ENCODE measurements at places on chromosomes 1 and 21.
A peak's percentile ranks its signal among the peaks of the same experiment; 100 is the strongest.

- no peak for DNase-seq
Measured at GRCh38 chr1:33009561-33009960, 27.1 kb downstream of the AK2 start.

DNA sequence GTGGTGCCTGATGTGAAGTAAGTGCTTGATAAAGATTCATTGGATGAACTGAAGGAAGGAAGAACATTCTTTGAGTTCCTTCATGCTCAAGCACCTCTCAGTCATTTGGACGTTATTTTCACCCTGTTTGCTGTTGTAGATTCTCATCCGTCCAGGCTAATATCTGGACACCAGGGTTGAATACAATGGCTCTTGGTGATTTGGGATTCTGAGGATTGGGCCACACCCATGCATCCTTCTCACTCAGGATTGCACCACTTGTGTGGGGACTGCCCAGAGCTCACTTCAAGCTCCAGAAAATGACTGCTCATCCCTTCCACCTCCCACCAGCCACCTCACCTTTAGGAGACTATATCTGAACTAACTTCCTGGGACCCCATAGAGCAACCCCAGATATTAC is 117.1 kb upstream of the IPO9 start:
- peak; percentile 58 for DNase-seq

GRCh38 chr1:200724064-200724463 is 14.6 kb upstream of the CAMSAP2 start:
- no peak for DNase-seq

DNA sequence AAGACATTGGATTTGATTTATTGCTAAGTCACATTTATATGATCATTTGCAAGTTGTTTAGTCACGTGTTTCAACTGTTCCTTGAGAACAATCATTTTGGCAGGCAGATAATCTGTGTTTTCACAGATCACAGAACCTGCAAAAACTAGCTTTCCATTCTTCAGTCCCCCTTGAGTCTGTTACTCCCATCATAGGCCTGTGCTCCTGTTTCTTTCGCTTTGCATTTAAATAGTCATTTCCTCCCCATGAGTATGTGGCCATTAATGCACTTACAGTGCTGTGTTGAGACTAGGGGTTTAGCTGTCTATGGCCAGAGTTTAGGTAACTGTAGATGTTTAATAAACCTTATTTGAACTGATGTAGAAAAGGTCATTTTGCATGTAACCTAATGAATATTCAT is 214.5 kb downstream of the PATJ start:
- no peak for DNase-seq

DNA sequence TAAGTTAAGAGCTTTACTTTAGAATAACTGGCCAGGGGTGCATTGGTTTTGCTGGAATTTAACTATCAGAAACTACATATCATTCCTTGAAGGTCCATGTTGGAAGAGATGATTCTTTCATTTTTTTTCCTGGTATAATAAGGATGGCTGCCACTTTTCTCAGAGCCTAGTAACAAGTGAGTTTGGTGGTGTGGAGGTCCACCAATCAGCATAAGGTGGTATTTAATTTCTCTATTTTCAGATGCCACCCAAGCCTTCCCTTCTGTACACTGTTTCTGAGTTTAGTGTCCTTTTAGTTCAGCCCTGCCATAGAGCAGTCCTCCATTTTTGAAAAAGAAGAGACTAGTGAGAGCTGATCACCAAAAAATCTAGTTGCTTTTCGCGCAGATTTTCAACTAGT is 386.3 kb downstream of the USP25 start:
- DNase-seq: peak; percentile 22

DNA sequence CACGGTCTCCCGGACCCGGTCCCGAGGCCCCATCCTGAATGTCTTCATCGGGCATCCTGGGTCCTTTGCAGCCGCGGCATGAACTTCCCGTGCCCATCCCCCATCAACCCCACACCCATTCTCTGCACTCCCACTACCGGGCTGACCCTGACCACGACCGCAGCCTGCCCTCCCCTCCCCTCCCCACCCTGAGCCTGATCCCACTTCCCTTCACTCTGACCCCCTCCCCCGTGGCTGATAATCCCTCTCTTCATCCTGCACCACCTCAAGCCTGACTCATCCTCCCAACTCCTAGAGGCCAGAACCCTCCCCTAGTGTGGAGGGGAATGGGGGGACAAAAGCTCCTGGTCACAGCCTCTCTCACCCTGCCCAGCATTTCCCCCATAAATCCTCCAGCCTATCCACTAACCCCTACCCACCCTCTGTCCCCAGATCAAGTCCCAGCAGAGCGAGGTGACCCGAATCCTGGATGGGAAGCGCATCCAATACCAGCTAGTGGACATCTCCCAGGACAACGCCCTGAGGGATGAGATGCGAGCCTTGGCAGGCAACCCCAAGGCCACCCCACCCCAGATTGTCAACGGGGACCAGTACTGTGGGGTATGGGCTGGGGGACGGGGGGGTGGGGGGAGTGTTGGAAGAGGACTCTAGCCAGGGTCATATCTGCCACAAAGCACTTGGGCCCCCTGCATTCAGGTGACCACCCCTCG is 602 bp downstream of the SH3BGRL3 start:
- DNase-seq: peak; percentile 64

DNA sequence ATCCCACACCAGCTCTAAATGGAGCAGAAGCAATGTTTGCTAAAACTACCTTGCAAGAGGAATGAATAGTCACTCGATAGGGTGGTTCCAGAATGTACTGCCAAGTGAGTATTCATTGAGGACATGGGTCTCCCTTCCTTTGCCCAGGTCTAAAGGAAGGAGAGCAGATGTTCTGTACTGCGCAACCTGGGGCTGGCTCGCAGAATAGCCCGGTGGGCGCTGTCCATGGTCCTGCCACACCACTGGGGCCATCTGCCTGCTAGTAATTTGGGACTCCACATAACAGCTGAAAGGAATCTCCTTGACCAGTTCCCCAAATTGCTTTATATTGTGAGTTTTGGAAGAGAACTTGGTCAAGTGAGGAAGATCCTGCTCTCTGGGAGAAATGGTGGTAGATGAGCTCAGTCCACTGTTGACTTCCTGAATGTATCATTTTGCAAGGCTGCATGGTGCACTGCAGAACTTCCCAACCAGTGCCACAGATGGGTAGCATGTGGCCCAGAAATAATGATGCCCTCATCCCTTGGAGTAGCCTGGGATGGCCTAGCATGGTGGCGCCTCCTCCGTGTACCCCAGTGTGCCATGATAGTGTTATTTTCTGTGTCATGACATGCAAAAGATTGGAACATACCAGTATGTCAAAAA is 5.7 kb downstream of the SLC6A17 start:
- peak; percentile 74 for DNase-seq

- DNase-seq: no peak
Measured at GRCh38 chr1:87707411-87707810, 378.7 kb downstream of the LMO4 start.

DNA sequence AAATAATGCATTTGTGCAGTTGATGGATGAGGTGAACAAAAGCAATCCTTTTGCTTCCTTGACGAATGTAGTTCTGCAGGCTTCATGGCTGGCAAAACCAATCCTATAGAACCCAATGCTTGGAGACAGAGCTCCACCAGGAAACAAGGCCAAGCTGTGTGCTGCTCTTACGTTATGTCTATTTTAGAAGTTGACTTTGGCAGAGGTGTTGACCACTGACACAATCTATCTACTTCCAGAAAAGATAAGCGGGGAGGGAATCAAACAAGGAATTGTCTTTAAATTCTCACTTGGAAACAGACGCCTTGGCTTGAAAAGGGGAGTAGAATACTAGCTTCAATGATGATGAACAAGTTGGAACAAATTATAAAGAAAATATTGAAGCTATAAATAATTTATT is 211.2 kb downstream of the SETD4 start:
- no peak for DNase-seq

DNA sequence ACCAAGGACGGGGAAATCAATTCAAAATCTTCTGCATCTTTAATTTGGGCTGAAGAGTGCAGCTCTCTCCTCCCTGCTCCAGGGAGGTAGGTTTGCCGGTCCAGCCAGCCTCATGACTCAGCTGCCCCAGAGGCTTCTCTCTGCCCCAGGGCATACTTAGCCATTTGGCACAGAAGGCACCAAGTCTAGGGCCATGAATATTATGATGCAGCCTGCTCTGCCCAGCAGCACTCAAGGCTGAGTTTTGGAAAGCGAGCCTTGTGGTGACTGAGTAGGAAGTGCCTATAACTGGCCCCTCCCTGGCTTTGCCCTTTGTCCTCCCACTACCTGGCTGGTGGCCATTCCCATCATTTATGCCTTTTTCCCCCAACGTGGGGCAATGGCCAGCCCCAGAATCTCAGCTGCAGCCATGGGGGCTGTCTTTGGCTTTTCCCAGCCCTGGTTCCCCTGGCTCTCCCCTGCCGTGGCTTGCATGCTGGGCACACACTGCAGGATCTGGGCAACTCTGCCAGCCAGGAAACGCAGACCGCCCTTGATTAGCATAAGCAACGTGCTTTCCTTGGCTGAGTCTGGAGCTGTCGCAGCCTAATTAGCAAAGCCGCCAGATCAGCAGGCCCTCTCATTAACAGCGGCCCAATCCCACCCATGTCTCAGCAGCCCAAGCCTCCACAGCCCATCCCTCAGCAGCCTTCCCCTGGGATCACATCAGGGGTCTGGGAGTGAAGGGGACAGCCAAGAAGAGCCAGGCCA is 258.6 kb upstream of the TMEM51 start:
- DNase-seq: peak; percentile 5

DNA sequence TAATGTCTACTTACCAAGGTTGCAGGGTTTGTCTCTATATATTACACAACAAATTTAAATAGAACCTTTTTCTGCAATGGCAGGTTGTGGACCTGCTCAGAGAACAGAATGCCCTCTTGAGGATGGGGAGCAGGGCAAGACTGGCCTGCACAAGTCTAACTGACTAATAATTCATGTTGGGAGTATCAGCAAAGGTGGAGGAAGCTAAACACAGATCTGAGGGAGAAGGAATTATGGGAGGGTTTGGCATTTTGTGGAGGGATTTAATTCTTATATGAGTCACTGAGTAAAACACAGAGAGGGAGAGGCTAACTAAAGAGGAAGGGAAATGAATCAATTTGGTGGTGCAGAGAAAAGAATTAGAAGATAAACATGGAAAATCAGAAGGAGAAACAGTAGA is 40.0 kb downstream of the CLDN17 start:
- no peak for DNase-seq

GRCh38 chr1:31101147-31101502 is 35.6 kb upstream of the PUM1 start:
- DNase-seq: peak; percentile 69

- peak; percentile 25 for DNase-seq
Measured at GRCh38 chr21:15820852-15821379, 91.1 kb downstream of the USP25 start.

DNA sequence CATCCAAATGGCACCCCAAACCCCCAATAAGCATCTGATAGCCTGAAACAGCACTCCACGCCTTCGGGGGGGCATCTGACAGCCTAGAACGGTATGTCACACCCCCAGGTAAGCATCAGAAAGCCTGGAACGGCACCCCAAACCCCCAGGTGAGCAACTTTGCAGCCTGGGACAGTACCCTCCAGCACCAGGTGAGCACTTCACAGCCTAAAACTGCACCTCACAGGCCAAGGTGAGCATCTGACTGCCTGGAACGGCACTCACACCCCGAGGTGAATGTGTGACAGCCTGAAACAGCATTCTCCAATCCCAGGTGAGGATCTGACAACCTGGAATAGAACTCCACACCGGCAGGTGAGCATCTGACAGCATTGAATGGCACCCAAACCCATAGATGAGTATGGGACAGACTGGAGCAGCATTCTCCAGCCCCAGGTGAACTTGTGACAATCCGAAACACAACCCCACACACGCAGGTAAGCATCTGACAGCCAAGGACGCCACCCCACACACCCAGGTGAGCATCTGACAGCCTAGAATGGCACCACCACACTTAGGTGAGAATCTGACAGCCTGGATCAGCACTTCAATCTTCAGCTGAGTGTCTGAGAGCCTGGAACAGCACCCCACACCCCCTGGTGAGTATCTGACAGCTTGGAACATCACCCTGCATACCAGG is 18.3 kb upstream of the MMEL1 start:
- no peak for DNase-seq
